ENCODE measurements at places on chromosomes 7 and 10.

GRCh38 chr10:11396311-11396955 is 215.0 kb downstream of the USP6NL start:
- DNase-seq = no peak
- H3K36me3 ChIP-seq = no peaks in the 10 kb centered on the region
- peaks cover 8% of the 10 kb centered on the region for H3K4me1 ChIP-seq

GRCh38 chr7:157445246-157445955 is 108.6 kb downstream of the DNAJB6 start:
- H3K4me3 ChIP-seq = no peak overlapping the region
- H3K36me3 ChIP-seq = no peaks in the 10 kb centered on the region
- no peaks in the 10 kb centered on the region for H3K4me1 ChIP-seq

GRCh38 chr7:67661-68395 is 124.5 kb upstream of the FAM20C start:
- no peaks in the 10 kb centered on the region for H3K36me3 ChIP-seq
- H3K27ac ChIP-seq = no peak overlapping the region
- no peak overlapping the region for H3K4me3 ChIP-seq
- H3K4me1 ChIP-seq = peaks cover 2% of the 10 kb centered on the region
- no peaks in the 10 kb centered on the region for H3K27me3 ChIP-seq

- DNase-seq = no peak
- no peak within 1 kb of the TSS for H3K27ac ChIP-seq
- no peaks in the 10 kb centered on the region for H3K27me3 ChIP-seq
- no peaks in the 10 kb centered on the region for H3K4me1 ChIP-seq
- H3K4me3 ChIP-seq = peak within 1 kb of the TSS; percentile 25
Observed at GRCh38 chr7:117479225-117480054, at the start of gene CFTR. CFTR (plus strand) TSS chr7:117480025; CDS start chr7:117480095, 70 bp downstream.

DNA sequence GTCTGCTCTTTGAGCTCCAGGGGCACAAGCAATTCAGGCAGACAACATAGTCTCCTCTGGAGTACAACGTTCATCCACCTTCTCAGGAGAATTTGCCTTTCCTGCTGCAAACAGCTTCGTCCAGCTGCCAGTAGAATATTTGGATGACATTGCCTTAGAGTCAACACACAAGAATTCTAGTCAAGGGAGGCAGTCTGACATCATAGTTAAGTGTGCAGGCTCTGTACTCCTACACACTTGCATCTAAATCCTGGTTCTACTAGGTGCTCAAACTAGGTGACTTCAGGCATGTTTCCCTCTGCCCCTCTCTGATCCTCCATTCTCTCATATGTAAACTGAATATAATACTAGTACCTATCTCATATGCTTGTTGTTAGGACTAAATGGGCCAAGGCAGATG is 314.8 kb downstream of the HPSE2 start:
- no peaks in the 10 kb centered on the region for H3K36me3 ChIP-seq
- no peak for DNase-seq
- H3K4me3 ChIP-seq = no peak overlapping the region
- H3K27ac ChIP-seq = no peak overlapping the region
- H3K4me1 ChIP-seq = no peaks in the 10 kb centered on the region

GRCh38 chr10:48509974-48510692 is 94.7 kb downstream of the ARHGAP22 start:
- H3K27me3 ChIP-seq = no peaks in the 10 kb centered on the region
- H3K36me3 ChIP-seq = no peaks in the 10 kb centered on the region
- no peak for DNase-seq
- no peaks in the 10 kb centered on the region for H3K4me1 ChIP-seq
- no peak overlapping the region for H3K27ac ChIP-seq

DNA sequence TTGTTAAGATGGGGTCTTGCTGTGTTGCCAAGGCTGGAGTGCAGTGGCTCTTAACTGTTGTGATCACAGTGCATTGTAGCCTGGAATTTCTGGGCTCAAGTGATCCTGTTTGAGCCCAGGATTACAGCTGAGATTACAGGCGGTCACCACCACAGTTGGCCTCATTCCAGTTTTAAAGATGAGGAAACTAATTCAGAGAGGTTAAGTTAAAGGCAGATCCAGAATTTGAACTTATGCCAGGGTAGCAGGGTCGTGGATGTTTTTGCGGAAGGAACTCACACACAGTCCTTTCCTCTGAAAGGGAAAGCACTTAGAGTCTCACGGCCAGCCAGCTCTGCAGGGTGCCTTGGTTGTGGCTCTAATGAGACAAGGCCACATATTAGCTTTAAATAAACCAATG is 84.7 kb downstream of the MMRN2 start:
- no peak overlapping the region for H3K27ac ChIP-seq
- H3K4me1 ChIP-seq = peaks cover 4% of the 10 kb centered on the region
- H3K27me3 ChIP-seq = no peaks in the 10 kb centered on the region

DNA sequence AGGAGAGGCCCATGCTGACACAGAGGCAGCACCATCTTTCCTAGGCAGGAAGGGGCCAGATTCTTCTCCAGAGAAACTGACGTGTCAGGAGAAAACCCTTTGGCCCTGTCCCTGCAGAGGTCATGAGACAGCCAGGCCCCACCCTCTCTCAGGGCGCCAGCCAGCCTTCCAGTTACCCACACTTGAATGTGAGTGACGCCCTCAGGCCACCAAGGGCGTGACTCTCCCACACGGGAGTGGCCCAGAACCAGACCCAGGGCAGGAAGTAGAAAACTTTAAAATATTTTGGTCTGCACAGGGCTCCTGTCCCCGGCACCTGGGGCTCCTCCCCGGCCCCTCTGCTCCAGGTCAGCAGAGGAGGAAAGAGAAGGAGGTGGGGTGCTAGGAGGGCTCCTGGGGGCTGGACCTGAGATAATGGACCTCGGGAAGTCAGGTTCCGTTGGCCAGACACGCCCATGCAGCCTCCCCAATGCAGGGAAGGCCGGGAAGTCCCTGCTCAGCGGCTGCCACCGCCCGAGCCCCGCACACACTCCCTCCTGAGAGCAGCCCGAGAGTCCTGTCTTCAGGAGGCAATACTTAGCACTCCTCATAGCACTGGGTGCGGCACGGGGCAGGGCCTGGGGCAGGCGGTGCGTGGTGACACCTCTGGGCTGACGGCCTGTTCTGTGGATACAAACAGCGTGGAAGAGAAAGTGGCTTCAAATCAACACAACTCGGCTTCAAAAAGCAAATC is 67.0 kb upstream of the CFAP46 start:
- no peaks in the 10 kb centered on the region for H3K36me3 ChIP-seq
- H3K4me3 ChIP-seq = no peak overlapping the region
- no peaks in the 10 kb centered on the region for H3K27me3 ChIP-seq
- no peak for DNase-seq
- H3K4me1 ChIP-seq = no peaks in the 10 kb centered on the region

GRCh38 chr10:99172128-99172738 is 63.4 kb downstream of the HPSE2 start:
- H3K36me3 ChIP-seq = no peaks in the 10 kb centered on the region
- no peak overlapping the region for H3K4me3 ChIP-seq
- no peak for DNase-seq
- no peaks in the 10 kb centered on the region for H3K27me3 ChIP-seq
- H3K4me1 ChIP-seq = no peaks in the 10 kb centered on the region
- H3K27ac ChIP-seq = no peak overlapping the region

DNA sequence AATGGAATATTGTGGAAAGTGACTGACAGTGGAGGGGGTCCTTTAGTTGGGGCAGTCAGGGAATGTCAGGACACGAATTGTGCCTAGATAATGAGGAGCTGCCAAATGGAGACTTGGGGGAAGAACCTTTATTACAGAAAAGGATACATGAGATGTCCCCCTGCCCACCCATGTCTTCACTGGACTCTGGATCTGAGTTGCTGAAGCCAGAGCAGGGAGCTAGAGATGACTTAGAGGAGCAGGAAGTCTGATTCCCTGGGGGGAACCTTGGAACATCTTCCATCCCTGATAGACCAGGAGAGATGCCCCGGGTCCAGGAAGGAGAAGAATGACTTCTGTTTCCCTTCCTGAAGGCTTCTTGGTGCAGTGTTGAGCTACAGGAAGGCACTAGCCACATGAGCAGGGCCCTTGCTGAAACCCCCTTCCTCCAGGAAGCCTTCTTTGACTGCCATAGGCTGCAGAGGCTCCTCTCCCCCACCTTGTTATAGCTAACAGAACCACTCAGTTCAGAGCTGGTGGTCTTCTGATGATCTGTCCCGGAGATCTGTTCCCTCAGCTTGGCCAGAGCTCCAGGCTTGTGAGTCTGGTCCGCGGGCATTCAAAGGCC is 747 bp upstream of the NEURL1 start:
- H3K4me3 ChIP-seq = peak overlapping the region; percentile 51
- DNase-seq = no peak
- H3K27me3 ChIP-seq = no peaks in the 10 kb centered on the region
- H3K36me3 ChIP-seq = no peaks in the 10 kb centered on the region
- peaks cover 14% of the 10 kb centered on the region for H3K4me1 ChIP-seq

- H3K4me1 ChIP-seq = peaks cover 8% of the 10 kb centered on the region
- no peaks in the 10 kb centered on the region for H3K27me3 ChIP-seq
- no peaks in the 10 kb centered on the region for H3K36me3 ChIP-seq
- peak; percentile 83 for DNase-seq
- H3K4me3 ChIP-seq = no peak overlapping the region
Observed at GRCh38 chr10:126104767-126105166, 208.4 kb downstream of the FANK1 start.

DNA sequence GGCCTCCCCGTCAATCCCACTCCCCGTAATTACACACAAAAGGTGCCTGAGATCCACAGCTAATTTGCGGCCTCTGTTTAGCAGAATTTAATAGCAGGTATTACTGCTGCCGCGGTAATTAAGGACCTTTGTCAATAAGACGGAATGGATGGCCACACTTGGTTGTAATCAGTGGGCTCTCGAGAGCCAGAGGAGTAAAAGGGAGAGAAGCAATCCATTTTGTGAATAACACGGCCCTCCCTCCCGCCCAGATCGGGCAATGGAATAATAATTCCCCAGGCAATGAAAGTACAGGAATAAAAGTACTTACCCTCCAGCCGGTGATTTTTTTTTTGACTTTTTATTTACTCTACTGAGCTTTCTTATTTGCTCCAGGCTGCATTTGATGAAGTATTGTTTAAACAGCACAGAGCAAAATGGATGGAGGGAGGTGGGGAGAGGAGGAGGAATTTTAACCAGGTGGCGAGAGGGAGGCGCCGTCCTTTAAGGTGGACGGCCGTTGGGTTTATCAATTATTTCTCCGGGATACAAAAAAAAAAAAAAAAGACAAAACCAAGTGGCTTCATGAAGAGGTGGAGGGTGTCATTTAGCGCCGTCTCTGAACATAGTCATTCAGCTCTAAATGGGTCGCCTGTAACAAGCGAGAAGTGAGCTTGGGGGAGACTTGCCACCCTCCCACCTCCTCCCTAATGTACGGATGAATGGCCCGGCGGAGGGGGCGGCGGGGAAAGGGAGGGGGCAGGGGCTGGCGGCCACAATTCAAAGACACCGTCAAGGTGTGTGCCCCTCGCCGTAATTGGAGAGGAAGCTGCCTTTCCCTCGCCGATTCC is 120.3 kb downstream of the BUB3 start:
- H3K4me3 ChIP-seq = no peak overlapping the region
- no peaks in the 10 kb centered on the region for H3K36me3 ChIP-seq
- no peaks in the 10 kb centered on the region for H3K4me1 ChIP-seq
- no peaks in the 10 kb centered on the region for H3K27me3 ChIP-seq
- no peak overlapping the region for H3K27ac ChIP-seq

GRCh38 chr7:44103923-44104859 is at the start of gene AEBP1:
AEBP1 (plus strand) TSS chr7:44104345; CDS start chr7:44104666, 321 bp downstream.
- H3K27me3 ChIP-seq = no peaks in the 10 kb centered on the region
- peak within 1 kb of the TSS; percentile 71 for H3K4me3 ChIP-seq
- H3K4me1 ChIP-seq = peaks cover 21% of the 10 kb centered on the region
- no peaks in the 10 kb centered on the region for H3K36me3 ChIP-seq

- no peaks in the 10 kb centered on the region for H3K27me3 ChIP-seq
- DNase-seq = no peak
- H3K4me3 ChIP-seq = no peak overlapping the region
- H3K27ac ChIP-seq = no peak overlapping the region
Observed at GRCh38 chr10:822661-823367, 108.7 kb downstream of the LARP4B start.

DNA sequence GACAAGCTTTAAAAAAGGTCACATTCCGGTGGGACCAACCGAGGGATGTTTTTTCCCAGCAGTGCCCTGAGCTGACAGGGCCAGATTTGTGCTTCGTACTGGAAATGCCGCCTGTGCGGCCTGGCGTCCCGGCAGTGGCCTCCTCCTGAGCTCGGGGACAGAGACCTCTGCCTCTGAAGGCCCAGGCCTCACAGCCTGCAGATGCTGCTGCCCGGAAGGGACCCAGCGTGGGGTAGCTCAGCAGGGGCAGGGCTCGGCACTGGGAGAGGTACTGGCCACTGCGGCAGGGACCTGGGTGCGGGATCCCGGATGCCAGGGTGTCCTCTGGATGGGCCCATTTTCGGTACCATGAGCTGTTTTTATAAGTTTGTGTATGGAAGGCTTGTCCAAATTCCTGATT is 52.4 kb upstream of the CFAP46 start:
- peaks cover 4% of the 10 kb centered on the region for H3K4me1 ChIP-seq
- no peak overlapping the region for H3K4me3 ChIP-seq
- no peak overlapping the region for H3K27ac ChIP-seq
- no peaks in the 10 kb centered on the region for H3K36me3 ChIP-seq

DNA sequence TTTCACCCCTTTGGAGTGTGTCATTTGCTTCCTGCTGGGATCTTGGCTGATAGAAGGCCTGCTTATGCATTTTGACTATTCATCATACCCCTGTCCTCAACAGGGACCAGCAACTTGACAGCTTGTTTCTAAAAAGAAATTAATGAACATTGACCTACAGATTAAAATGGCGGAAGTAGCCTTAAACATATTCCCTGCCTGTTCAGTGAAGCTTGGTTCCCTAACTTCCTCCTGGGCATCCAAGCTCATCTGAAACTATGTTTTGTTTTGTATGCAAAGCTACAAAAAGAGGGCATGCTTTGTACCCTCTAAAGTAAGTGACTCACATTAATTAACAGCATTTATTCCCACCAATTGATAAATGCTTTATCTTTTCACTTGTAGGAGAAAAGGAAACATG is 26.8 kb upstream of the CDK14 start:
- no peak for DNase-seq
- H3K4me1 ChIP-seq = no peaks in the 10 kb centered on the region
- no peak overlapping the region for H3K27ac ChIP-seq
- H3K27me3 ChIP-seq = no peaks in the 10 kb centered on the region
- H3K36me3 ChIP-seq = no peaks in the 10 kb centered on the region
